Femur (tissue), 1 donor: ENCODE measurements at places on chromosomes 7 and 10.

- DNase-seq, result no peak
Observed at GRCh38 chr7:110803602-110804143, 287.3 kb upstream of the LRRN3 start.

DNA sequence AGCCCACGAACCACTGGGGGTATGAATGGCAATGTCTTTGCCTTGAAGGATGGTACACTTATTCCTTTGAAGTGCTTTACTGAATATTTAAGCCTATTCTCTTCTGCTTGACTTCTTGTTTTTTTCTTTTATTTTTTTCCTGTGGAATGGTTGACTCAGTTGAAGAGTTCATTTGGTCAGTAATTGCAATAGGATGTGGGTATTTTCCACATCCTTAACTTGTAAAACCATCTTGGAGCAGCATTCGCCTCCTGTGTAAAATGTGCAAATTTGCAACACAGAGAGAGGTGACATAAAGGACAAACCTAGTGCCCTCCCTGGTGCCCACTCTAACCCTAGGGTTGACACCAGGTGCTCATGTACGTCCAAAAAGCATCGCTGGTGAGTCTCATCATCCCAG is 347.0 kb downstream of the GATA3 start:
- DNase-seq, result no peak

DNA sequence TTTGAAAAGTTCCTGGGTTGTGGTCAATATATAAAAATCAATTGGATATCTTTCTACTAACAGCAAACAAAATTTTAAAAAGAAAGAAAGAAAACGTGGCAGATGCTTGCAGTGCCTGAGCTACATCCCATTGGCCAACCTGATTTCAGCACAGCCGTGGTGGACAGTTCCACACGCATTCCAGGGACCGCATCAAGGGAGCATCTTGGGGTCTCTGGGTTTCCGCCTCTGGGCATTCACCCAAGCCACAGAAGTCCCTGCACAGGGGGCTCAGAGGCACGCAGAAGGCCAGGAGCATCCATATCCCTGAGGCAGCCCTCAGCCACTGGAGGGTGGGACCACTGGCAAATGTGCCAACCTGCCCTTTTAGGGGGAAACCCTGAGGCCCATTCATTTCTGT is 254.5 kb upstream of the RNF32 start:
- peak; percentile 35 for DNase-seq

DNA sequence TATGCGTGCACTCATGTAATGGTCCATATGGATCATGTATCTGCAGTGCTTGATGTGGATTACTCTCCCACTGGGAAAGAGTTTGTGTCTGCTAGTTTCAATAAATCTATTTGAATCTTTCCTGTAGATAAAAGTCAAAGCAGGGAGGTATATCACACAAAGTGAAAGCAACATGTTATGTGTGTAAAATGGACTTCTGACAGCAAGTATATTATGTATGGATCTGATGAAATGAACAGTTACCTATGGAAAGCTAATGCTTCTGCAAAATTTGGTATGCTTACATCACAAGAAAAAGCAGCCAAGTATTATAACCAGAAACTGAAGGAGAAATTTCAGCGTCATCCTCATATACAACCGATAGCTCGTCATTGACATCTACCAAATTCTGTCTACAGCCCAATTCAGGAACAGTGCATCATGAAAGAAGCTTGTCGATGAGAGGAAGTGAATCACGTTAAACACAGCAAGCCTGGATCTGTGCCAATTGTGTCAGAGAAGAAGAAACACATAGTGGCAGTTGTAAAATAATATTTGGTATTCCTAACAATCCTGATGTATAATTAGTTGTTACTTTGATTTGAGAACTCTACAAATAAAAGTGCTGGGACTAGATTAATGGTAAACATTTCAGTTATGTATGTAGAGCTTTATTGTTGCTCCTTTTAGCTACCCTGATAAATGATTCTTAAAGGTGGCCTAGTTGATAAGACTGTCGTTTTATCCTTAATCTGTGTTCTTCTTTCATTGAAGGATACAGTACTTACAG is 14.2 kb upstream of the SYPL1 start:
- no peak for DNase-seq

- DNase-seq, result peak; percentile 28
Observed at GRCh38 chr10:50417486-50417885, 166.2 kb upstream of the ASAH2 start.

GRCh38 chr10:81116201-81116600 is 578.5 kb downstream of the SH2D4B start:
- DNase-seq, result no peak

GRCh38 chr7:116259156-116259870 is 49.0 kb downstream of the TES start:
- no peak for DNase-seq

DNA sequence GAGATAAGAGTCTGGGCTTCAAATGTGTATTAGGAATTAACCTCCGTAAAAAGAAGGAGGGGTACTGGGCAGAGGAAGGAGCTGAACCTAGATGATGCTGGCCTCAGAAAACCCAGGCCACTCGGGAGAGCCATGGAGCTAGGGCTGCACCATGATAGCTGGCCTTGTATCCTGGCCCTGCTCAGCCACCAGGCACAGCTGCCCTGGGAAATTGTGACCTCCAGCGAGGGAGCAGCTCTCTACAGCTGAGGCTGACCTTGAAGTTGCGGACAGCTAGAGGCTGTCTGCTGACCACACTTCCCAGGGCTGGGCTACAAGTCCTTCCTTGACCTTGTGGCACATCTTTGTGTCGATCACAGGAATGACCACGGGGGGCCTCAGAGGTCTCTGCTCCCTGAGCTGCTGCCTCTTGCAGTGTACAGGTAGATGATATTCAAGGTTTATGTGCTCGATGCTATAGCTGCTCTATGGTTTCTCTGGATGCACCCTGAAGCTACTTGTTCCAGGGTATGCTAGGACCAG is 38.3 kb upstream of the SLC35B4 start:
- DNase-seq, result no peak

- DNase-seq, result no peak
Observed at GRCh38 chr7:73971704-73972341, 56.1 kb upstream of the ELN start.

DNA sequence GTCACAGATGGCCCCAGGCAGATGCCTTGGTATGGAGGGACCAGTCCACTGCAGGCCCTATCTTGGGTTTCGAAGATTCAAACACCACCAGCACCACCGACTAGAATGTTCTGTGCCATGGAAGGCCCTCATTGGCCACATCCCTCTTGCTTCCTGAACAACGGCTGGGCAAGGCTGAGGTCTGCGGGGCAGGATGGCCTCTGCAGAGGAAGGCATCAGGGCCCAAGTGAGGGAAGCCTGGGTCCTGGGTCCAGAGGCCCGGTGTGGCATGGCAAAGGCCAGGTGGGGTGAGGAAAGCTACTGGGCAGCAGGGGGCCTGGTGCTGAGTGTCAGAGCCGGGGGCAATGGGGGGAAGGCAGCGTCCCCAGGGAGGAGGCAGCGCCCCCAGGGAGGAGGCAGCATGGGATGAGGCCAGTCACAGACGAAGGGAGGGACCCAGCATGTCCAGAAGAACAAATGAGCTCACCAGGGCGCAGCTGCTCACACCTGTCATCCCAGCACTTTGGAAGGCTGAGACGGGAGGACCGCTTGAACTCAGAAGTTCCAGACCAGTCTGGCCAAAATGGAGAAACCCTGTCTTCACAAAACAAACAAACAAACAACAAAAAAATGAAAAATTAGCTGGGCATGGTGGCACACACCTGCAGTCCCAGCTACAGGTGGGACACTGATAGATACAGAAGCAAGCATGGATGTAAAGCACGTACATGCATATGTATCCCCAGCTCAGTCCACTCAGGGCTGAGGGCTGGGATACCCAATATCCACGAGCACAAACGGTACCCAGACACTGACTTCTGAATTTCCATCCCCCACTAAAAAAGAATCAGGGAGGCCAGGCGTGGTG is 64.4 kb downstream of the PROSER2 start:
- no peak for DNase-seq

GRCh38 chr10:35498693-35499092 is 106.4 kb upstream of the GJD4 start:
- no peak for DNase-seq

DNA sequence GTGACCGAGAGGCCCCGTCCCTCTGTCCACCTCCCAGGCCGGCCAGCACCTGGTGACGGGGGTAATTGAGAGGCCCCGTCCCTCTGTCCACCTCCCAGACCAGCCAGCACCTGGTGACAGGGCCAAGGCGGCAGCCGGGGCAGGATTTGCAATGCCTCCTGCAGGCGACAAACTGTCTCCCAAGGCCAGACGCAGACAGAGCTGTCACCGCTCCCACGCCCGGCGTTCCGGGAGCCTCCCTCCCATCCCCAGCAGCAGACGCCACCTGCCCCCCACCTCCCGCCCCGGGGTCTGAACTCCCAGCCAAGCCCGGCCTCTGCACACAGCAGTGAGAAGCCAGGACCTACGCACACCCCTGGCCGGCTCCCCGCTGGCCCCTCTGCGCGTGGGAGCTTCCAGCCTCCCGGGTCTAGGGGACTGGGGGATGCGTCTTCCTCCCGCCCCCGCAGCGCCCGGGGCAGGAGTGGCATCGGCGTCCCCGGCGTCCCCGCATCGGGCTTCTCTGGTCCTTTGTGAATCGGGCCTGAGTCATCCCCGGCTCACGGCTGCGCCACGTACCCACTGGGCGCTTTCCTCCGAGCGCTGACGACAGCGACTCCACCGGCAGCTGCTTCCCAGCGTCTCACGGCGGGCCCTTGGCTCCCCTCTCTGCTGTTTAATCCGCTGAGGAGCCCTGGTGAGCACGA is 95.1 kb upstream of the DIP2C start:
- DNase-seq, result peak; percentile 80

DNA sequence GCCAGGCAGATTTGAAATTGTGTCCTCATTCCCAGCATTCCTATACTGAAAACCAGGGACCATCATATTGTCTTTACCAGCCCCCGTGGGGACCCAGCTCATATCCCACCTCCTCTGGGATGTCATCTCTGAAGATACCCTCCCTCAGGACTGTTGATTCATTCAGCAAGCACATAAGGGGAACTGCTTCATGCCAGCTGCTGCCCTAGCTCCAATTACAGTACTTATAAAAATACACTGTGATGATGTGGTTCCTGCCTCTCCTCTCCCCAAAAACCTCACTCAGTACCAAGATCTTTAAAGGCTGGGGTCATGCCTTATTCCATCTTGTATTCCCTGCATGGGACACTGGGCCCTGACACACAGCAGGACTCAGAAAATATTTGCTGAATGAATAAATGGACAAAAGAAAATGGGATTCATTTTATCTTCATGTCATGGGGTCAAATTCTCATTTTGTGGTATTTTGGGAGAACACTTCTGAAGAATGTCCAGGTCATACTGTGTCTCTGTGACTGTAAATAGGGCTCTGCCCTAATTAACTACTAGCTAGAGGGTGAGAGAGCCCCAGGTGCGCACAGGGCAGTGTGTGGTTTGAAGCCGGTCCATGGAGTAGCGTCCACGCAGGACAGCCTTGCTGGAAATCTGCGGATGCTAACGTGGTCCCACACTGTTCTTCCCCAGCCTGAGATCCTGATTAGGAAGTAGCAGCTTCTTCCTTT is 29.0 kb upstream of the DAGLB start:
- DNase-seq, result no peak
